Activated gamma-delta T cell treated with anti-CD3 and anti-CD28 coated beads, Interleukin-2, amount 50 U/mL, for 16 hours (primary cell): ENCODE measurements at places on chromosomes 6 and 20.

DNA sequence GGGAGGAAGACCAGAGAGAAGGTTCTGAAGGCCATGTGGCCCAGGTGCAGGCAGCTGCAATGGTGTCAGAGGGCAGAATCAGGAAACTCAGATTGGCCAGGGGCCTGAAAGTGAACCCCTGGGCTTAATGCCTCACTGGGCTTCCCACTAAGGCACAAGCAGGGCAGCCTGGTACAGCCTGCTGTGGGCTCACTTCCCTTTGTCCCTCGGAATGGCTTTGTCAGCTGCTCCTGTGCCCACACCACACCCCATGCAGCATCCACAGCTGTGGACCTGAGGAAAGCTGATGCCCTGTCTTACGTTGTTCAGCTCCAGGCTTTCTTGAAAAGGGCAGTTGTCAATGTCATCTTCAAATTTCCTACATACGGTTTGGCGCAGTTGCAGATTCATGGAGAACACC is 2.4 kb downstream of the CST9 start:
- DNase-seq = no peak

DNA sequence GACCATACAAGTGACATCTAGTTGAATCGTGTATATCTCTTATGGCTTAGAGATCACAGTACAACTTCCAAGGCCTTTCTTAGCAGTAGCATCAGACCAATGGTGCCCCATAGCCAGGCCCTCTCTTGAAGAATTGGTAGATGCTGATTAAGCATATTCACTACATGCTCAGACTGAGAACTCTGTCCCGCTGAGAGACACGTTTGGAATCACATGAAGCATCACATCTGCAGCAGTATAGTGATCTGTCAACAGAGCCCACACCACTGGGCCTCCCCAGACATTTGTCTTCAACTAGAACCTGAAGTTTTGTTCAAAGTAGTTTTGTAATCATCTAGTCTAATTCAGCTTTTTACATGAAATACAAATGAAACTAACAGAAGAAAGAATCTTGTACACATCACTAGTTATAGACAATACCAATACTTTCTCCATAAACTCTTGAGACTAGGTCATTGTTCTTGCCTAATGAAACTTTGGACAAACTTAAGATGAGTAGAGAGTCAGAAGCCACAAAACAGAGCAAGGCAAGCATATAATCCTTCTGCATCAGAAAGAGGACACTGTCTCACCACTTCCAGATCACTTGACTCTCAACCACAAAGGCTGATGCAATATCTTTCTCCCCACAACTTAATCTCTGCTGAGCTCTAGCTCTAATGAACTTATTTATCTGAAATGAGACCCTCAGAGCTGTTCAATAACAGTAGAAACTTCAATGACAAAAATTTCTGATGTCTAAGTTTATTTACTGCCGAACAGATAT is 182.7 kb downstream of the TBX18 start:
- no peak for DNase-seq

- peak; percentile 77 for DNase-seq
Measured at GRCh38 chr20:32972181-32973076, 31.8 kb downstream of the SUN5 start.

DNA sequence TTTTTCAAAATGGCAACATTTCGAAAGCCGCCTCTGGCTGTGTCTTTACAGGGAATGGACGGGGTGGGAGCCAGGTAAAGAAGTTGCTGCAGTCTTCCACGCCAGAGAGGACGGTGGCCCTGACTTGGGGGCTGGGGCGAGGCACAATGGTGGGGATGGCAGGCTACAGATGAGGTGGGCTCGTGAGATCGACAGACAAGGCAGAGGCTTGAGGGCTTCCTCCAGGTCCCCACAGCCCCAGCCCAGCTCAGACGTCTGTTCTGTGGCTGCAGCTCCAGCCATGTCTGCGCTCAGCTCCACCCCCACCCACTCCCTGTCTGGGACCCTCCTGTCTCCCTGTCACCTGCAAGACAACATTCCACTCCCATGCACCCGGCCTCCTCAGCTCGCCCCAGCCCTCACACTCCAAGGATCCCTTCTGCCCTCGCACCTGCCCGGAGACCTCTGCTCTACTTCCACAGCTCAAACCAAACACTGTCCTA is 7.4 kb upstream of the C20orf144 start:
- DNase-seq = no peak

- DNase-seq = no peak
Measured at GRCh38 chr20:17579369-17580039, 9.6 kb downstream of the DSTN start.

- DNase-seq = no peak
Measured at GRCh38 chr6:131124336-131125071, 10.8 kb upstream of the AKAP7 start.

- DNase-seq = no peak
Measured at GRCh38 chr6:37232430-37233017, 25.0 kb upstream of the TBC1D22B start.

DNA sequence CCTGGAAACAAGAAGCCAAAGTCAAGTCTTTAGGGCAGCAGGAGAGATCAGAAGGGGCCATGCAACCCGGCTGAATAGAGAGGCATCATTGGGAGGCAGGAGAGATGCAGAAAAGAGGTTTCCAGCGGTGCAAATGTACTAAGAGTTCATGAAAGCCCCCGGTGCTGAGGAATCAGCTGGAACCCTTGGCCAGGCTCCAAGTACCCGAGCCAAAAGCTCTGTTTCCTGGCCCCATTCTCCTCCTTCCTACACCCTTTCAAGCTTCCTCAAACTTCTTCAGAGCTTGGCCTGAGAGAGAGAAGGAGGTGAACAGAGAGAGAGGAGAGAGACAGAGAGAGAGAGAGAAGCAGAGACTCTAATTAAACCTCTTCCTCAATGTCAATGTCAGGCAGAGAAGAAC is 433.5 kb downstream of the PRKN start:
- DNase-seq = no peak

DNA sequence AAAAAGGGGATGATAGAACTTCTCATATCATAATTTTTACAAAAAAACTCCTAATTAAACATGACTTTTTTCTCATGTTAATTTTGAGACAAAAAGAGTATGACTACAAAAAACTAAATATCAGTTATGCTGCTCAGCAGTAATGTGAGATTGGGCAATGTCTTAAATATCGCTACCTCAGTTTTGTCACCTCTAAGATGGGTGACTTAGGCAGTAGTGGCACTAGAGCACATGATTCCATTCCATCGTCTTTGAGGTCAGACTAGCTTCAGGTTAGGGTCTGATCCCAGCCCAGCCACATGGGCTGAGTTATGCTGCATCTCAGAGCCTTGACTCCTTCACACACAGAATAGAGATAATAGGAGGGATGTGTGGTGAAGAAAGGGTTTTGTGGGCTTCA is 11.0 kb downstream of the DCBLD1 start:
- no peak for DNase-seq

- no peak for DNase-seq
Measured at GRCh38 chr6:92687278-92687677, 732.1 kb downstream of the EPHA7 start.

DNA sequence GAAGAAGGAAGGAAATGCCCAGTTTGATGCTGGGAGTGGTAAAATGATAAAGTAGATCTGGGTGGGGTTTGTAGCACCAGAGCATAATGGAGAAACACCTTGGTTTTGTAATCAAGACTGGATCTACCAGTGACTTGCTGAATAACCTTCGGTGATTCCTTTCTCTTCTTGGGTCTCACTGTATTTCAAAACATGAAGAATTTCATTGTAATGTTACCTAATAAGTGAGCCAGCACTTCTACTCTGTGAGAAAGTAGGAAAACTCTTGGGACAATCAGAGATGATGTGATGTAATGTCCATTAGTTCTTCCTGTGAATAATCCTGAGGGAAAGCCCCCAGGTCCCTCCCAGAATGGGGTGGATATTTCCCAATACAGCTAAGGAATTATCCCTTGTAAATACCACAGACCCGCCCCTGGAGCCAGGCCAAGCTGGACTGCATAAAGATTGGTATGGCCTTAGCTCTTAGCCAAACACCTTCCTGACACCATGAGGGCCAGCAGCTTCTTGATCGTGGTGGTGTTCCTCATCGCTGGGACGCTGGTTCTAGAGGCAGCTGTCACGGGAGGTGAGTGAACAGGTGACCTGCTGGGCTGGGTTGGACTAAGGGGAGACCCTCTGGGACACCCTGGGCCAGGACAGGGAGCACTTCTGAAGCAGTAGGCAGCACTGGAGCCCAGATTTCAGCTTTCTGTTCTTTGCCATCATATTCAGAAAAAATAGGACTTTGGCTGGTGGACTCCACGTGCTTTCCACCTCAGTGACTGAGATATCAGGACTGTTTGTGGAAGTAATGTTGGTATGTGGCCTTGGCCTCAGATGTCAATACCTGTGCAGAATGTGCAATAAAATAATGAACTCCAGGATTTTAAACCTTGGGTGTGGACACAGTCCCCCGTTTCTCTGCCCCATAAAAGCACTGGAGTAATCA is at the start of gene PI3:
TSS of gene PI3 (plus strand) at position 469 of the 931 bp plus-strand sequence. CDS start at position 490, 21 bp downstream.
- DNase-seq = no peak

DNA sequence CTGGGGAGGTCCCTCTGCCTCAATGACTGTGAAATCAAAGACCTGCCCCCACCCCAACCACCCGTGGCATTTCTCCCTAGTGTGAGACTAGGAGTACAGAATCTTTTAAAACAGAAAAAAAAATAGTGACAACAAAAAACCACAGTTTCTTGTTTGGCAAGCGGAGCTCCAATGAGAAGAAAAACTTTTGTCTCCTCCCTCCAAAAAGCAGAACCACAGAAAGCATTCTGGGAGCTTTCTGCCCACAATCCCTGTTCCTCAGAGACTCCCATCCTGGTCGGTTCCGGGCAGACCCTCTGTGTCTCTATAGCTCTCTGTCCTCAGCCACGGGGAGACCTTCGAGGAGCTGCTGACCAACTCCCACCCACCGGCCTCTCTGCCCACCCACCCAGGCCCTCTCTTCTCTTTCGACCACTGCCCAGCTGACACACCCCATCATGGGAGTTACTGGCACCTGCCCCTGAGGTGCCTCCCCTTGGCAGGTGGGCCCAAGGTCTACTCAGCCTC is 4.9 kb downstream of the PREX1 start:
- DNase-seq = no peak

GRCh38 chr6:168007592-168008338 is 10.3 kb downstream of the KIF25 start:
- no peak for DNase-seq

GRCh38 chr20:49245921-49246740 is 26.9 kb downstream of the DDX27 start:
- peak; percentile 12 for DNase-seq

- DNase-seq = peak; percentile 31
Measured at GRCh38 chr6:130697995-130698535, 129.1 kb upstream of the SMLR1 start.

GRCh38 chr6:29505808-29506207 is 18.1 kb upstream of the MAS1L start:
- no peak for DNase-seq

- DNase-seq = no peak
Measured at GRCh38 chr6:74333406-74333805, 637.4 kb downstream of the CD109 start.

GRCh38 chr6:49856282-49856681 is 10.1 kb downstream of the CRISP1 start:
- DNase-seq = no peak

DNA sequence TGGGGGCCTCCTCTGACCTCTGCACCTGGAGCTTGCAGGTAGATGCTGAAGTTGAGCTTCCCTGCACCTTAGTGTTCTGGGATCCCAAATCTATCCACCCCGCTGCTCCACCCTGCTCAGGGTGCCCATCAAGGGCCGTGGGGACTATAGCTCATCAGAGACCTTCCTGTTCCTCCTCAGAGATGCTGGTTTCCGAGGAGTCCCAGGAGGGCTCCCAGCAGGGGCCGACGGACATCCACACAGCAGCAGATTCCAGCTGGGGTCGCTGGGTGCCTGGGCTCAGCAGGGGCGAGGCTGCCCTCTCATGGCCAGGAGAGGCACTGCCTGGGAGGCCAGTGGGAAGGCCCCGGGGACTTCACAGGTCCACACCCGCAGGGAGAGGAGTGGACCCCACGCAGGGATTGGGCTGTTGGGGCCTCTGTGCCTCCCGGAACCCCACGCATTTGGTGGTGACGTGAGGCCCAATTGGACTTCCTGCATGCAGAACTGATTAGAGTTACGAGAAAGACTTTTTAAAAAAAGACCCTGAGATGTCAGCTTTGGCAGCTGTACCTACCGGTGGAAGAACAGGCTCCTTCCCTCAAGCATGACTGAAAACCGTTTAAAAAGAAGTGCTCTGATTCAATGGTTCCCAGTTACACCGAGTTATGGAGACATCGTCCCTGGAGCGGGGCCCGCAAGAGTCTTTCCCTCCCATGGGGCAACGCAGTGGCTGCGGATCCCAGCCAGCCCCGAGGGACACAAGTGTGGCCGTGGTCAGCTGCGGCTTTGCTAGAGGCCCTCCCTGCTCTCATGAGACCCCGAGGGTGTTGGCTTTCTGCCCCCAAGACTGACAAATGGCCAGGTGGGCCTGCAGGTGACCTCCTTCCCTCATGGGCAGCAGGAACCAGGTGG is 25.3 kb upstream of the SLCO4A1 start:
- peak; percentile 56 for DNase-seq

DNA sequence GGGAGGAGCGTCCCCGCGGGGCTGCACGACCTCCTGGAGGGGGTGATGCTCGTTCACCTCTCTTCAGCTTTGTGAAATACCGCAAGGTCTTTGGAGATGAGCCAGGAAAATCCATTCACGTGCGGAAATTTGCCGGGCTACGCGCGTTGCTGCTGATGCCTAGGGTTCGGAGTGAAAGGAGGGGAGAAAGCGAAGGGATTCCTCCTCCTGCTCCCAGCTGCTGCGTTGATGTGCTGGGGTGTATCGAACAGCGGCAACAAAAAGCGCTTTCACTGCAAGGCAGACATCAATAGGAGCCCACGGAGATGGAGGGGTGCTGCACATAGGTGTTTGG is 391 bp upstream of the B3GAT2 start:
- no peak for DNase-seq

DNA sequence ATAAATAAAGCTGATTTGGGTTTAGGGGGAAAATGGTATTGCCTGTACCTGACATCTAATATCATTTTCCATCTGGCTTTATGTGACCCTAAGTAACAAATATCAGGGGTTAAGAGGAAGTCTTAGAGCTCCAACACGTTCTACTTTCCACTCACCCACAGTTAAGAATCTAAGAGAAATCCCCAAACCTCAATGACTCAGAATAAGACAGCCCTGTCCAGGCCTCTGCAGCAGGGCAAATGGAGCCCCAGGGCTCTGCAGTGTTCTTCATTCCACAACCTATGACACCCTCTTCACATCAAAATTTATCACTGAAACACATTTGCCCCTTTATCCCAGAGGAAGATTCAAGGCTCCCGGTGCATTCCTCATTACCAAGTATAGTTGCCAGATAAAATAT is 20.3 kb upstream of the TENT5A start:
- no peak for DNase-seq

DNA sequence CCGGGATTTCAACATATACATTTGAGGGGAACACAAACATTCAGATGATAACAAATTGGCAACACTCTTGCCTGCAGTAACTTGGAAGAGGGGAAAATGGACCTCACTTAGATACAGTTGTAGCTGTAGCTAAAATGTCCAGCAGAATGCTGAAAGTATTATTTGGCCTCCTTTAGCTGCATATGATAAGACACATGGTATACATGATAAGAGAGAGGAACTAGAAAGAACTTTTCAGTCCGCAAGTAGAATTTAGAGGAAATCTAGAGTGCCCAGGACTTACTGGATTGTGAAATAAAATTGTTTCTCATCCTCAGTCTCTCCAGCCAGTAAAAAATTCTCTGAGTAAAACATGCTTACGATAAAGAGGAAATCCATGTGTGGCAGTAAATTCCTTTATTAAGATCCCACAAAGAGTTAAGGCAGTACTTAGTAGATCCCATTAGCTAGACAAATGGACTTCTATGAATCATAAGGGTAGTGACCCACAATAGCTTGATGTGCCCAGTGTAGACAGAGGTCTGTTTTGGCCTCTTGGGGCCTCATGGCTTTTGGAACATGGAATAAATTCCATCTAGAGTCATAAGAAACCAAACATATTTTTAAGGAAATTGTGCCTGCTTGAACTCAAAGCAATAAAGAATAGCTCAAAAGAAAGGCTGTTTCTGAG is 87.9 kb upstream of the RBM24 start:
- DNase-seq = no peak
